ENCODE measurements at places on chromosomes 13 and 19.

DNA sequence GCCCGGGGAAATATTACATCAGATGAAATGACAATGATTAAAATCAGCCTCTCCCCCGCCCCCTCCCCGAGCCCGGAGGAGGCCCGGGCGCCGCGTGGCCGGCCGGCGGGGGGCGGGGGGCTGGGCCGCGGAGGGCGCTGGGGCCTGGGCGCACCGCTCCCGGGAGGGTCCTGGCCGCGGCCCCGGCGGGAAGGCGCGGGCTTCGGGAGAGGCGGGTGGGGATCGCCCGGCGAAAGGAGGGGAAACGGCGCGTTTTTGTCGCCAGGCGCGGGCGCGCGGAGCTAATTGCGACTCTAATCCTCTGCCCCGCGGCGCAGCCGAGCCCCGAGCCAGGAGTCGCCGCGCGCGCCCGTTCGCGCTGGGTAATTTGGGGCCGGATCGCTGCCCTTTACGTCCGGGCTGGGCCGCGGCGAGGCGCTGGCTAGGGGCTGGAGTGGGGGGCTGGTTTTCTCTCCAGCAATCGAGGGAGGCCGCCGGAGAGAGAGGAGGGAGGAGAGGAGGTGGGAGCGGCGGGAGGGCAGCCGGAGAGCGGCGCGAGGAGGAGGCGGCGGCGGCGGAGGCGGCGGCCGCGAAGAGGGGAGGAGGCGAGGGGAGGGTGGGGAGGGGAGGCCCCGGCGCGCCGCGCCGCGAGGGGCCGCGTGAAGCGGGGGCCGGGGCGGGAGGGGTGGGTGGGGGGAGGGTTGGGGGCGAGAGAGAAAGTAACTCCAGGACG is at the start of gene KCTD15:
Gene KCTD15 (plus strand): TSS at position 707 of the 712 bp plus-strand sequence. CDS start 3,585 bp downstream, outside the sequence.
- no peak for DNase-seq

GRCh38 chr13:20369886-20370361 is 137.8 kb upstream of the GJB6 start:
- DNase-seq = no peak

DNA sequence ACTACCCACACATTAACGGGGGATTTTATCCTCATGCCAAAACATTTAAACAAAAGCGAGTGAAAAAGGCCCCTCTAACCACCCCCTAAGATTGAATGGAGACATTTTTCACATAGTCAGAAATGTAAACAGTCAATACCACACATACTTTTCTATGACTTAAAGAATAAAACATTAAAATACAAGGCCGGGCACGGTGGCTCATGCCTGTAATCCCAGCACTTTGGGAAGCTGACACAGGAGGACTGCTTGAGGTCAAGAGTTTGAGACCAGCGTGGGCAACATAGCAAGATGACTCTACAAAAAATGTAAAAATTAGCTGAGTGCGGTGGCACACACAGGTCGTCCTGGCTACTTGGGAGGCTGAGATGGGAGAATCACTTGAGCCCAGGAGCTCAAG is 47.3 kb downstream of the MPHOSPH8 start:
- no peak for DNase-seq

GRCh38 chr19:43598445-43599240 is 2.2 kb downstream of the ZNF576 start:
- no peak for DNase-seq
